ENCODE measurements at places on chromosomes 16 and 17.

GRCh38 chr16:31148896-31149295 lies 970 bp downstream of the PRSS36 start:
- DNase-seq: no peak

GRCh38 chr16:84597931-84598351 lies 19.9 kb downstream of the COTL1 start:
- DNase-seq: no peak

- no peak for DNase-seq
Observed at GRCh38 chr16:52497067-52497816, 49.7 kb downstream of the TOX3 start.

DNA sequence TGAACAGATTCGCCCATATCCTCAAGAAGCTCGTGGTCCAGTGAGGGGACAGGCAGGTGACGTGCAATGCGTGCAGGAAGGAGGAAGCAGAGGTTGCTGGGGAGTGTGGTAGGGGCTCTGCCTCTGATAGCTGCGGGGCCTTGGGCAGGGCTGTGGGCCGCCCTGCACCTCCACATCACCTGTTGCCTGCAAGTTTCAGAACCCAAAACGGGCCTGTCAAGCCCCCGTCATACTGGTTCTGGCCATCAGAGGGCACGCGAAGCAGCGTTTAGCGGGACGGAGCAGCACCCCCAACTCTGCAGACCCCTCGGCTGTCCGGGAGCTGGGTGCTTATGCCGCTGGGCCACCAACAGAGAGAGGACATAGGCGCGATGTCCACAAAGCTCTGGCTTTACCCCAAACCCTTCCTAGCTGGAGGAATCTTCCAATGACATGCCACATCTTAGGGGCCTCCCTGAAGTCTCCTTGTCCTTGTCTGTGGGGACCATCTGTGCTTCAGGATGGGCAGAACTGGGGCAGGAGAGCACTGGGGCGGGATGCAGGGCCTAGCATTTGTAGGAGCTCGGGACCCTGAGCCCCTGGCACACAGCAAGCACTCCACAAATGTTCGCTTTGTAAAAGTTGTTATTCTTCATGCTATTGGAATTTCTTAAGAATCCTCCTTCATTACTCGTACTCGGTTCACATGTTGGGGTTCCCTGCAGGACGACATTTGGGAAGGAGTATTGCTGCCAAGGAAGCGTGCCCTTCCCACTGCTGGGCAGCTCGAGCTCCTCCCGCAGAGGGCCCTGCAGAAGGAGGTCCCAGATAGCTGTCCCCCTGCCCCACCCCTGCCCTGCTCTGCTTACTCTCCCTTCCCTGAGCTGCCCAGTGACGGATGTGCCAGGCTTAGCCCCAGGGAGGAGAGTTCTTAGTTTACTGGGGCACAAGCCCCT lies 64.3 kb downstream of the CNGB1 start:
- no peak for DNase-seq

Measured in breast epithelium (tissue), 4 donors.